ENCODE measurements at places on chromosomes 3 and 15.
A peak's percentile ranks its signal among the peaks of the same experiment; 100 is the strongest.

DNA sequence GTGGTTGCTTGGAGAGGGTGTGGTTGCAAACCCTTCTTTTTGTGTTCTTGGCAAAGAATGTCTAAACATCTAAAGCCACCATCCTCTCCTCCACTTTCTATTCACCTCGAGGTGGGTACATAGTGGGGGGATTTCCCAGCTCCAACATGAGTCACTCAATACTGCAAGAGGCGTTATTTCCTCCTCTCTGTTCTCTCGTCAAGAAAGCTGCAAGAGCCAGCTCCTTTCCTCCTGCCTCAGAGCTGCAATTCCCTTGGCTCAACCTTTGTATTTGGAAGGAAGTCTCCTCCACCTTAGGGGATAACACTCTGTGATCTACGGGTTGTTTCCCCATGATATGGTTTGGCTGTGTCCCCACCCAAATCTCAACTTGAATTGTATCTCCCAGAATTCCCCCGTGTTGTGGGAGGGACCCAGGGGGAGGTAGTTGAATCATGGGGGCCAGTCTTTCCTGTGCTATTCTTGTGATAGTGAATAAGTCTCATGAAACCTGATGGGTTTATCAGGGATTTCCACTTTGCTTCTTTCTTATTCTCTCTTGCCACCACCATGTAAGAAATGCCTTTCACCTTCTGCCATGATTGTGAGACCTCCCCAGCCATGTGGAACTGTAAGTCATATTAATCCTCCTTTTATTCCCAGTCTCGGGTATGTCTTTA, 138.4 kb downstream of the PLCL2 start:
- no peak for DNase-seq

GRCh38 chr3:137217733-137218132, 259.9 kb downstream of the IL20RB start:
- no peak for DNase-seq

DNA sequence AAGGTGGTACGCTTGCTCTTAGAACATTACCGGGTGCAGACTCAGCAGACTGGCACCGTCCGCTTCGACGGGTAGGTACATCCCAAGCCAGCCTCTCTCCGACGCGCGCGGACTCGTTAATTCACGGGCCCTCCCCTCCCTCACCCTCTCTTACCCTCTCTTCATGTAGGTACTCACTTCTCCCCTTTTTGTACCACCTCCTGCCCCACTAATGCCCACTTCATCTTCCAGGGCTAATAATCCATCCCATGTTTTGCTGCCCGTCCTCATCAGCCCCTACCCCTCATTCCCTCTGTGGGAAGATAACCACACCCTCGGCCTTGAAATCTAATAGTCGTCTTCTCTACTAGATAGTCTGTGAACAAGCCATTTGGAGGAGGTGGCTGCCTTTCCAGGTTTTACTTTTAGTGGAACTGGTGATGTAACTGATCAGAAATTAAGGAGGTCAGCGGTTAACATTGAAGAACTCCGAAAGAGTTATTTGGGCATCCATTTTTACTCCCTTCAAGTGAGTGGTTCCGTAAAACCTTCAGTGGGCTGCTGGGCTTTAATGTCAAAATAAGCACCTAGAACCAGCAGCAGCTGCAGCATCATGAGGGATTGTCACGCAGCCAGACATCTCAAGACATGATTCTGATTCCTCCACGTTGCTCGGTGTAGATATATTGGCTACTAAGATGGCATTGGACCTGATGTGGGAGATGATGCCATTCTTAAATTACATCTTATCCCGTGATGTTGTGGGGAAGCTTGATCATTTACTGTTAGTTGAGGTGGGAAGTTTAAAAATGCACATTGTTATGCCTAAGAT, 1.3 kb downstream of the FEM1B start:
- DNase-seq = no peak

DNA sequence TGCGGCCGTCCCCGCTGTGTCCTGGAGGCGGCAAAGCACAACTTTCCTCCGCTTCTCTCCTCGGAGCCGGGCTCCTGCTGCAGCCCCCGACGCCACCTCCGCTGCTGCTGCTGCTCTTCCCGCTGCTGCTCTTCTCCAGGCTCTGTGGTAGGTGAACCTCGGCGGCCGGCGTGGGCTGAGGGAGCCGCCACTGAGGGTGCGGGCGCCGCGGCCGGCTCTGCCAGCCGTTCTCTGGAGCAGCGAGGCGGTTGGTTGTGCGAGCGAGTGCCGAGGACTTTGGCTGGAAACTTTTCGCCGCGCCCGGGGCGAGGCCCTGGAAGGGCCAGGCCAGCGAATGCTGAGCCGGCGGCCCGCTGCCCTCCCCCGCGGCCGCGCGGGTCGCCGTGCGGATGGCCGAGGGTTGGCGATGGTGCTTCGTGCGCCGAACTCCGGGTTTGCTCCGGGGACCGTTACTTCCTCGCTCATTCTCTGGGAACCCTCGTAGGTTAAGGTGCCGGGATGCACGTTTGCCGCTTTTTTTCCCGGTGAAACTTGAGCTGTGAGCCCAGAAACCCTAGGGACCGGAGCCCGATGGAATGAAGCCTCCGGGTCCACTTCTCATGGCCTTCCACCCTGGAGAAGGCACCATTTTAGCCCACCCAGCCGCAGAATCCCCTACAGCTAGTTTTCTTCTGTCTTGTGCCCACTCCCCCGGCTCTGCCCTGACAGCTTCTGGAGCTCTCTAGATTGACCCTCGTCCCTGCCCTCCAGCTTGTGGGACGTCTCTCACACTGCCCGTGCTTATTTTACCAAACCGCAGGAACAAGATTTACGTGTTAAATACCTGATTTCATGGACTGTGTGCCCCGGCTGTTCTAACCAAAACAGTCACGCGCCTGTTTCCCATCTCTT, 660 bp downstream of the NECTIN3 start:
- peak; percentile 57 for DNase-seq

DNA sequence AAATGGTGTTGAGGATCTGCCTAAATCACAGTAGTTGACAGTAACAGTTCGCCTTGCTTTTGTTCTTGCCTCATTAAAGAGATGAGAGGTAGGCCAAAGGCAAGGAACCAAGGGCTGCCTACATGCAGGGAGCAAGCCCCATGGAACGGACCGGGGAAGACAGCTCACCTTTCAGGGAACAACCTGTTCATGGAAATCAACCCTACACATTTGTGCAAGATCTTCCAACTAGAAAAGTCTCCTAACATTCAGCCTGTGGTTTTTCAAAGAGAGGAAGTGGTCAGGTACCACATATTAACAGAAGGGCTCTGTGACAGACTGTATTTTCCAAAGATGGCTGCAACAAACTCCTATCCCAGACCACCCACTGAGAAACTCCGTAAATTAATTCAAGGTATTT, 1031.8 kb upstream of the NR2F2 start:
- no peak for DNase-seq

DNA sequence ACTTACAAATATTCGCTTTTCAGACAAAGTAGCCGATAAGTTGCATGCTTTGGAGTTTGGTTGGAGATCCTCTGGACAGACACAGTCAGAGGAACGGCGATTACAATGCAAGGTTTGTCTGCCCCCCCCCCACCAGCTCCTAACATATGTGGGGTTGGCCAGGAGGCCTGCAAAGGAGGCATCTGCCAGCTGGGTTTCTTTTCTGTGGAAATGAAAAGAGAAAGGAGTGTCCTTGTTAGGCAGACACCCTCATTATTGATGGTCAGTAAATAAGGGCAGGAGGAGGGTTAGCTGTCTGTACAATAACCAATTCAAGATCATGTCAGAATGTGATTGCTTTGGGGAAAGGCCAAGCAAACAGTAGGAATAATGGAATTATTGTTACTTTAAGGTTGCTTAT, 49.1 kb downstream of the TLNRD1 start:
- DNase-seq = no peak

DNA sequence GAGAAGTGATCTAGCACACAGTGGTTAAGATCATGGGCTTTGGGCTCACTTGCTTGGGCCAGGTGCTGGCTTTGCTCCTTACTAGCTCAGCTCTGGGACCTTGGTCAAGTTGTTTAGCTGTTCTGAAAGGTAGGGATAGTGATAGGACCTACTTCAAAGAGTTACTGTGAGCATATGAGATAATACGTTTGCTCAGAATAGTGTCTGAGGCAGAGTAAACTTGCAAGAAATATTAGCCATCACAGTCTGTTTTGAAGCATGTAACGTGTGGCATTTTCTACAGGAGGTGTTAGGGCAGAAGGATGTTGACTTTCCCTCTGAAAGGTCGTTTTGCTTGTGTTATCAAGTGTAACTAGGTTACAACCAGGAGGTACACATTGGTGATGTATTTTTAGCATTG, 34.5 kb upstream of the NFKBIZ start:
- DNase-seq = no peak

- no peak for DNase-seq
Measured at GRCh38 chr3:112925969-112926368, 48.9 kb downstream of the CD200R1 start.

DNA sequence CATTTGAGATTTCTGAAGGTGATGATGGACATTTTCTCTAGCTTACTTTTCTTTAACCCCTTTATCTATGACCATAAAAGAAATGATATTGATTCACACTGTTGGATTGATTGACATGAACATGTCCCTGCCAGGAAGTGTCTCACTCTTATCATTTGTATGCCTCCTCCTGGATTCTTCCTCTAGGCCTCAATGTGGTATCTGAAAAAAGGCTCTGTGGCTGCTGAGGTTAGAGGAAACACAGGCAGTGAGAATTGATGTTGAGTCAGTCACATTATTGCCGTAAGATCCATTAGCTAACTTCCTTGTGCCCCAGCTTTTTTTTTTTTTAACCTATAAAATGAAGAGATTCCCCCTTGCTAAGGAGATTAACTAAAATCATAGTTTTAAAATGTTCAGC, 8.0 kb upstream of the THRB start:
- no peak for DNase-seq

GRCh38 chr3:120098710-120099109, 4.5 kb upstream of the GSK3B start:
- DNase-seq = no peak

- no peak for DNase-seq
Measured at GRCh38 chr15:56058986-56059385, 65.6 kb upstream of the NEDD4 start.

- no peak for DNase-seq
Measured at GRCh38 chr15:99963096-99963825, 230.0 kb upstream of the LYSMD4 start.

DNA sequence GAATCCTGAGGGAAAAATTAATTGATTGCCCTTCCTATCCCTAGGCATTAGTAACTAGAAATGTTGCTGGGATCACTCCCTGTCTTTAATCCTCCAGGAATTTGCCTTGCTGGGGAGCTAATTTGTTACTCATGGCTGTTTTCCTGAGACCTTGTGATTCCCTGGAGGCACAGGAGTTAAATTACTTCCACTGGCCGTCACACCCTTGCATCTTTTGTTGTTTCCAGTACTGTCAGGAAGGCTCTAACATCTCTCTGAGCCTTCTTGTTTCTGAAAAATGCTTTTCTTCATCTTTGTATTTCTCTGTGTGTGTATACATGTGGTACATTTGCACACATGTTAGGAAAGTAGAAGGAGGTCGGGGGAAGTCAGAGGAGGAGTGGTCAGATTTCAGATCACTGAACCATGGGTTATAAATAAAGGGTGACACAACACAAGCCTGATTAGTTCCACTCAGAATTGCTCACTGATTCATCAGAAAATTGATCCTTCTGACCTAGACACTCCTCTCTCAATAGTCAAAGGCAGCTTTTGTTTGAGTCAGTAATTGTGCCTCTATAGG, 23.5 kb upstream of the LRRFIP2 start:
- DNase-seq = no peak

GRCh38 chr3:155046935-155047334, 33.2 kb upstream of the MME start:
- DNase-seq = no peak

GRCh38 chr3:23490459-23490858, 287.3 kb downstream of the UBE2E2 start:
- no peak for DNase-seq

GRCh38 chr3:100753846-100754245, 44.6 kb downstream of the TFG start:
- DNase-seq = no peak

- no peak for DNase-seq
Measured at GRCh38 chr15:93894438-93895036, 336.8 kb upstream of the MCTP2 start.

DNA sequence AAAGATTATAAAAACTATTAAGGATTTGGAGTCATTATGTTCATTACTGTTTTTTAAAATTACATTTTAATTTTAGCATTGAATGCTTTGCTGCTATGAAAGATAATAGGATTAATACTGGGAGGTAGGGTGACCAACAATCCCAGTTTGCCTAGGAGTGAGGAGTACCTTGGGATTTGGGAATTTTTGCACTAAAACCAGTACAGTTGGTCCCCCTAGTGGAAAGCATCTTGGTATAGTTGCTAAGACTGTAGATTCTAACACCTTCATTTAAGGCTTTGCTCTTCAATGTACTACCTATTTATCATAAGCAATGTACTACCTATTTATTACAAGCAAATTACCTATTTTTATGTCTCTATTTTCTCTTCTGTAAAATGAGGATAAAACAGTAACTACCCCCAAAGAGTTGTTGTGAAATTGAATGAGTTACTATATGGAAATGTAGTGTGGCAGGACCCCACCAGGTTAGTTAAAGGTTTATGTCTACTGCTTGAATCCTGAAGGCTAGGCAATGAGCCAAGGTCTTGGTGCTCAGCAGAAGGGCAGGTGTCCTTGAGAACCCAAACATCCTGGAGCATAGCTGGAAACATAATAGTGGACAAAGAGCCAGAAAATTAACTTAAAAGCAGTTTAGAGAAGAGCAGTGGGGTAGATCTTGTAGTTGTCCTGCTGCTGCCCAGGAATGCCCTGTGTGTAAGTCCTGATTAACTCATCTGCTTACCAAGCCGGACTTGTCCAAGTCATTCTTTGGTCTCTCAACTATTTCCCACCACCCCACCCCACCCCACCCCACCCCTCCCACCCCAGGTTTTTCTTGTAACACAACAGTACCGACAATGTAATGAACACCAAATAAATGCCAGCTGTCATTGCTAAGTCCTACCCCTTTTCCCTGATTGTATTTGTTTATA, 49.2 kb upstream of the NMD3 start:
- DNase-seq = no peak

- peak; percentile 86 for DNase-seq
Measured at GRCh38 chr3:52004163-52004787, 8.6 kb upstream of the RPL29 start.

GRCh38 chr3:66053550-66054094, 14.9 kb upstream of the MAGI1 start:
- no peak for DNase-seq

DNA sequence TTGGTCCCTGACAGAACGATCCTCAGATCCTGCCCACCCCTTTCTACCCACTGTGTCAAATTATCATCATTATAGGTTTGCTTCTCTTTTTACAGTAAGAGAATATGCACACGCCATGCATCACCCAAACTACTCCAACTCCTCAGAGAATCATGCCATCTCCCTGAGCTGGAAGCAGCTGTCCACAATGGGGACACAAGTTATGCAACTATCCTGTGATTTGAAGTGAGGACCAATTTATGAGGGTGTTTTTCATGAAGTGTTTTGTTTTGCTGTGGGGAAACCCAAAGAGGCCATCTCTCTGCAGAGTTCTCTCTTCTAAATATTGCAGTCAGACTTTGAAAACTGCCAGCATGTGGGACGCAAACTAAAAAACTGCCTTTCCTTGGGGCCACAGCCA, 35.8 kb upstream of the TNFSF10 start:
- DNase-seq = no peak

- no peak for DNase-seq
Measured at GRCh38 chr3:150996731-150997130, 24.2 kb upstream of the CLRN1 start.

Data from left hindlimb (tissue), 1 donor.